ENCODE measurements at places on chromosomes 16 and 17. TPM values are rescaled to one million over a fixed set of nuclear protein-coding genes. Genes with fewer than 3 reads are reported as not detected.

GRCh38 chr17:50939795-50940684 is 73.9 kb upstream of the TOB1 start:
- no peaks in the 10 kb centered on the region for H3K36me3 ChIP-seq
- no peaks in the 10 kb centered on the region for H3K27me3 ChIP-seq
- peaks cover 15% of the 10 kb centered on the region for H3K4me1 ChIP-seq
- no peak overlapping the region for H3K27ac ChIP-seq
- no peak overlapping the region for H3K4me3 ChIP-seq
- no peak for DNase-seq

DNA sequence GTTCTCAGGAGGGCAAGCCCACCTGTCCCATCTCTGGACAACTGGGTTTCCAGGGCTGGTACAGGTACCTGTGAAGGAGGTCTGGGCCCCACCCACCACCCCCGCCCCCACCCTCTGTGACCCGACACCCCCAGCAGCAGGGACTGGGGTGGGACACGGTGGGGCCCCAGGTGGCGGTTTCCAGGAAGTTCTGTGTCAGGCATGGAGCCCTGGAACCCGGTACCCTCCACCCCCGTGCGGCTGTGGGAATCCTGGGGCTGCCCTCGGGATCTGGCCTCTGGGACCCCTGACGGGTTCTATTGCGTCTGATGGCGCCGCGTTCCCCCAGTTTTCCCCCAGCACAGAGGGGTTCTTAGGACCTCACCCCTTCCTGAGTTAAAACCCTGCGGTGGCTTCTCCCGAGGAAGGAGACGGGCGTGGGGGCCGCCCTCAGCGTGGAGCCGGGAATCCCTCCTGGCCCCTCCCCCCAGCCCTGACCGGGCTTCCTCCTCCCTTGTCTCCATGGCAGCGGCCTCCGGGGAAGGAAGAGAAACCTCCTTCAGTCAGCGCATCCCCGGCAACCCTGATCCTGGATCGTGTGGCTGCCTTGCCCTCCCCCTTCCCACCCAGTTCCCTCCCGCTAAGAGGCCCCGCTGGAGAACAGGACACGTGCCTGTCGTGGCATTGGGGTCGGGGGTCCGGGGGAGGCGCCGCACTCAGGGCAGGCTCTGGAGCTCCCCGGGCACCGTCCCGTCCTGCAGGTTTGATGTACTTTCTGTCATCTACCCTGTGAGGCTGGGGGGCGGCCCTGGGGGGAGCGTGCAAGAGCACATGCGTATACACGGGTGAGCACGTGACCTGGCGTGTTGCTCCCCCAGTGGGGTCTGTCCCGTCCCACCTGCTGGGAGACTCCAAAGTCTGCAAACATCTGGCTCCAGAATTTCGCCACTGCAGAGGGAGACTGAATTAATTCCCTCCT is 30.3 kb downstream of the CACNA1H start:
- no peak overlapping the region for H3K4me3 ChIP-seq
- peak; percentile 62 for DNase-seq
- no peaks in the 10 kb centered on the region for H3K27me3 ChIP-seq
- no peak overlapping the region for H3K27ac ChIP-seq

GRCh38 chr16:10297341-10298006 is 88.4 kb upstream of the ATF7IP2 start:
- no peaks in the 10 kb centered on the region for H3K27me3 ChIP-seq
- H3K4me3 ChIP-seq, result no peak overlapping the region
- no peaks in the 10 kb centered on the region for H3K4me1 ChIP-seq
- no peak overlapping the region for H3K27ac ChIP-seq
- no peaks in the 10 kb centered on the region for H3K36me3 ChIP-seq

DNA sequence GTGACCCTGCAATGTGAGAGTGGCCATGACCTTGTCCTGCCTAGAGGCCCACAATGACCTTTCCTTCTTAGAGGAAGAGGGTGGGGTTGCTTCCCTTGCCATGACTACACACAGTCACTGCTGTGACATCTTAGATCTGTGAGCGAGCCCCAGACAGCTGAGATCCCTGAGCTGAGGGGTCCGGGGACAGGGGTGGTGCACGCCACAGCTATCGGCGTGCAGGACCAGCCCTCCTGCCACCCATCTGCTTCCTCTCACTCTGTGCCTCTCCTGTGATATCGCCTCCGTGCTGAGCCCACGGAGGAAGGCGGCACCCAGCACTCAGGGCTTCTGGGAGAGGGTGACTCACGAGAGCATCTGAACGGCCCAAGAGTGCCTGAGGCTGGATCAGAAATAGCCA is 35.2 kb downstream of the KIAA0513 start:
- no peaks in the 10 kb centered on the region for H3K27me3 ChIP-seq
- no peak overlapping the region for H3K4me3 ChIP-seq
- no peaks in the 10 kb centered on the region for H3K36me3 ChIP-seq
- H3K27ac ChIP-seq, result no peak overlapping the region
- no peak for DNase-seq

DNA sequence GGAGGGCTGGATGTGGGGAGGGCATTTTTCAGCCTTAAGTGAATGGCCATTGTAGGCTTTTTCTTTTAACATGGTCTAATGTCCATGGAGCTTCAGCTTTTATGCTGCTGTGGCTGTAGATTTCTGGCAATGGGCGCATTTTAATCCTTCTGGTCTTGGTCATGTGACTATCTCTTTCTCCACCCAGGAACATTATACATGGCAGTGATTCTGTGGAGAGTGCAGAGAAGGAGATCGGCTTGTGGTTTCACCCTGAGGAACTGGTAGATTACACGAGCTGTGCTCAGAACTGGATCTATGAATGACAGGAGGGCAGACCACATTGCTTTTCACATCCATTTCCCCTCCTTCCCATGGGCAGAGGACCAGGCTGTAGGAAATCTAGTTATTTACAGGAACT is 4.7 kb upstream of the NME2 start:
- H3K4me3 ChIP-seq, result no peak overlapping the region
- peaks cover 16% of the 10 kb centered on the region for H3K36me3 ChIP-seq
- DNase-seq, result no peak
- no peak overlapping the region for H3K27ac ChIP-seq
- no peaks in the 10 kb centered on the region for H3K4me1 ChIP-seq
- no peaks in the 10 kb centered on the region for H3K27me3 ChIP-seq

DNA sequence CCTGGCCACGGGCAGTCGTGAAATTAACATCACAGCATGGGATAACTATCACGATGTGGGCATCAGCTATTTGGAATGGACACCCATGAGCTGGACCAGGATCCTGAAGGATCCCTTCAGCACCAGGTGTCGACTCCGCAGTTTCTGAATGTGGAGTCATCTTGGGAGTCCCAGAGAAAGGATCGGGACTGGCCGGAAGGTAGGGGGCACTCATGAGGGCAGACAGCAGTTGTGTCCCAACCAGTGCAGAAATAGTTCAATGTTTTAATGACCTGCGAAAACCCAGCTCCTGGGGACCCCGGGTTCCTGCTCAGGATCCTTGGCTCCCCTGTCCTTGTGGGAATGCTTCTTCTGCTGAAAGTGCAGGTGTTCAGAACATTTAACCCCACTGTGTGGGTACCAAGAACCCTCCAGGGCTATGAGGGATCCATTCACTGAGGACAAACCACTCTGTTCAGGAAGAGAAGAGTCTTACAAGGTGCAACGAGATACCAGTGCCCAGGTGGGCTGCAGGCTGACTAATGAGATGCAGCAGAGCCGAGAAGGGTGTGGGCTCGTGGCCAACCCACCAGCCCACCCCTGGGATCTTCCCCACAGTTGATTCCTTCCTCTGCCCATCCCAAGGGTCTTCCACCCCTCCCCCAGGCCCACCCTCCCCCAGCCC is 154.8 kb downstream of the SALL1 start:
- H3K4me3 ChIP-seq, result no peak overlapping the region
- H3K27ac ChIP-seq, result no peak overlapping the region
- H3K4me1 ChIP-seq, result no peaks in the 10 kb centered on the region
- H3K36me3 ChIP-seq, result no peaks in the 10 kb centered on the region
- no peaks in the 10 kb centered on the region for H3K27me3 ChIP-seq

Gene TAC4
- not detected for total RNA-seq

Gene GRB7
- total RNA-seq, result 19.8 TPM
